ENCODE measurements at places on chromosomes 7 and 10.

DNA sequence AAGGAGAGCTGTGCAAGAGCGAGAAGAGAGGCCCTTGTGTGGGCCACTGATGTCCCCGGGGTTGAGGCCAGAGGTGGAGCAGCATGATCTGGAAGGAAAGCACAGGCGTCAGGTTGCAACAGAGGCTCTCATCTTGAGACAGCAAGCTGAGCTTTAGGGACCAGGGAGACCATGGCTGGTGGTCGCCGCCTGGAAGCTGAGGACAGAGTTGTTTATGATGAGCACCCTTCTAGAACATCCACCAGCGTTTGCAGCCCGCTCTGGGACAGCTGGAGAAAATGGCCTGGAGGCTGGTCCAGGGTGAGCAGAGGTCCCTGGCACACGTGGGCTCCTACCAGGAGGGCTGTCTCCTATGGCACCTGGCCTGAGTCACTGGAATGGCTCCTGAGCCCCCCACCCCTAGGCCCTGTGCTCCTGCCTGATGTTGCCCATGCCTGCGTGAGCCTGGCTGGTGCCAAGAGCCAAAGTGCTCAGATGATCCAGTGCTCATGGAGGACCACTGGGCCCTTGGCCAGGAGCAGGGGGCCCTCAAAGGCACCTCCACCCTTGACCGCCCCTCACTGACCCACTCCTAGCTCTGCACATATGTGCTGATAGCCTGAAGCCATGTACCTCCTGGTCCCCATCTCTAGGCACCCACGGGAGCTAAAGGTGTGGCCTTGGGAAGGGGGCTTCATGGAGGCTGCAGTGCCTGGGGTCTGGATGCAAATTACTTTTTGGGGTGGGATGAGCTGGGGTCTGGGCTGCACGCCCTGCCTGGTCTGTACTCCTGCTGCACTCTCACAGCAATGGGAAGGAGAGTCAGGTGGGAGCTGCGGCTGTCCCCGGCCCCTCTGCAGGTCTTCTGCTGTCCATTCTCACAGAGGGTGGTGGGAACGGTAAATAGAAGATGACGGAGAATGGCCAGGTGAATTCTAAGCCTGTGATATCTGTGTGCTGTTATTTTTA is 40.1 kb upstream of the RET start:
- no peak for DNase-seq

- DNase-seq, result no peak
Observed at GRCh38 chr7:151342102-151342646, 562 bp downstream of the NUB1 start.

GRCh38 chr7:276230-276835 is 13.6 kb upstream of the FOXL3 start:
- DNase-seq, result no peak

- no peak for DNase-seq
Observed at GRCh38 chr7:142024547-142024946, 28.9 kb downstream of the MGAM start.

GRCh38 chr10:80356563-80356988 is at the start of the genes DYDC1 and DYDC2:
DYDC1 (minus strand) TSS chr10:80356755; CDS start chr10:80352601, 4,154 bp downstream.
DYDC2 (plus strand) TSS chr10:80356781; CDS start chr10:80362444, 5,663 bp downstream.
- no peak for DNase-seq

- DNase-seq, result no peak
Observed at GRCh38 chr7:41869997-41870396, 167.1 kb upstream of the INHBA start.

- DNase-seq, result no peak
Observed at GRCh38 chr7:107694386-107694785, 33.8 kb downstream of the SLC26A4 start.

- DNase-seq, result no peak
Observed at GRCh38 chr7:92837000-92837749, 802 bp upstream of the CDK6 start.

GRCh38 chr10:126137562-126138221 is 241.3 kb downstream of the FANK1 start:
- DNase-seq, result no peak

DNA sequence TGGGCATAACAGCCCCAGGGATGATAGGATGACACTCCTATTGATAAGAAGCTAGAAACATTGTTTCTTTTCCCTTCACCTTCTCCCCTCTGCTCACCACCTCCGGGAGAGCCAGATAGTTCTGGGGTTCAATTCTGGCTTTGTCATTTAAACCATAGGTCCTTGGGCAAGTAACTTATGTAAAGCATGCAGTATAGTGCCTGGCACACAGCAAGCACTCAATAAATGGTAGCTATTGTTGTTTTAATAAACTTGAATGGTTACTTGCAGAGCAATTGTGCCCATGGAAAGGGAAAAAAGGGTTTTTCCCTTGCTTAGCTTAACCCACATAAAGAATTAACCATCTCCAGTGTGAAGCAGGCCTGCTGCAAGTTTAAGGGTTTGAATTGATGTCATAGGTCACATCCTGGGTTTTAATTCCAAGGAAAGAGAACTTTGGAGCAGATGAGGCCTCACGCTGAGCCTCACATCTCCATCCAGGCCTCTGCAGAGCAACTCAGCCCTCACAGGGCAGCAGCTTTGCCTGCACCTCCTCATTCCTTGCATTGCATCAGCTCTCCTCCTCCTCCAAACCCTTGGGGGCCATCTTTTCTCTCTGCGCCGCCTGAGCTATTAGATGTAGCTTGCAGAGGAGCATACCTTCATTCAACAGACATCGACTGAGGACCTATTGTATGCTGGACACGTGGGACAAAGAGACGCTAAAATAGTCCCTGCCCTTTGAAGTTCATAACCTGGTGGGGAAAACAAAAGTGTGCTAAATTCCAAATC is 22.9 kb downstream of the ZNF775 start:
- no peak for DNase-seq

DNA sequence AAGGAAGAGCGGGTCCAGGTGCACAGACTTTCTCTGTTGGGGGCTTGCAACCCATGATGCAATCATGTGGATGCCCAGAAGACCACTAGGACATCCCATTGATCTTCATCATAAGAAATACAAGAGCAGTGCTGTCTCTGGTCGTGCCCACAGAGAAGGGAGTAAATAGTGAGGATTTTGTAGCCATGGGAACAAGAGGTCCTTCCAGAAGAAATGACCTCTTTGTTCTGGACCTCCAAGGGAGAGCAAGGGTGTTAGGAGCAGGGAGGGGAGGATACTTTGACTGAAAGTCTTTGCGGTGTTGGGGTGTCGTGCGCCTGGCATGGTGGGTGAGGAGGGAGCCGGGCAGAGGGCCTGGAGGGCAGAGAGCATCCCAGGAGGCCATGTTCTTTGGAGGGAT is 55.0 kb upstream of the EN2 start:
- no peak for DNase-seq

DNA sequence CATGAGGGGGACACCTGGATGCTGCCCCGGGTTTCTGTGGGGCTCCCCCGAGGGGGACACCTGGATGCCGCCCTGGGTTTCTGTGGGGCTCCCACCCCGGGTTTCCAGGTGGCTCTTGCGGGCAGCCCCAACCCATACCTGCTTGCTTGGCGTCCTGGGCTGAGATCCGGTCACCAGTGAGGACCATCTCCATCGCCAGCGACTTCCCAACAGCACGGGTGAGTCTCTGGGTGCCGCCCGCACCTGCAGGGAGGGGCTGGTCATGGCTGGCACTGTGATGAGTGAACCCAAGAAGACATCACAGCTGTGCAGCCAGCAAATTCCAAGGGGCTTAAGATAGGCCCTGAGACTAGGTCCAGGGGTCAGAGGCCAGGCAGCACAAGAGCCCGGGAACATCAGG is 6.4 kb downstream of the ECHS1 start:
- no peak for DNase-seq

GRCh38 chr7:130065500-130066152 is 4.7 kb upstream of the KLHDC10 start:
- no peak for DNase-seq

DNA sequence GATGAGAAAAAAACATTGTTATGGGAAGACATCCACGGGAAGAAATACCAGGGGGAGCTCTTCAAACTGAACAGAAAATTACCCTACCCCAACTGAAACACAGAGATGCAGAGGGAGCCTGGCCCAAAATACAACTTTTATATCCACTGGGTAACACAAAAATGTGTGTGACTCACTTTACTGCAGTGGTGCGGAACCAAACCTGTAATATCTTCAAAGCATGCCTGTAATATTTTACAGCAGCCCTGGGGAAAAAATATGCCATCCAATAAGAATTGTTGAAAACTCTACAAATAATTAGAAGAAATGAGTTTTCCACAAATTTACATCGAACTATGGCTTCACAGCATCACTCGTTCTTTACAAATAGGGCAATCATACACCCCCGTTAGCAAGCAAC is 49.8 kb upstream of the SRRM3 start:
- no peak for DNase-seq

- no peak for DNase-seq
Observed at GRCh38 chr10:99143651-99144050, 92.0 kb downstream of the HPSE2 start.

GRCh38 chr7:112898432-112899290 is 108.5 kb upstream of the TMEM168 start:
- no peak for DNase-seq

- DNase-seq, result no peak
Observed at GRCh38 chr7:149423449-149424110, 37.3 kb downstream of the ZNF777 start.

Data from cortex of kidney (tissue), 1 donor.